Fibroblast of skin of right quadriceps (primary cell): ENCODE measurements at places on chromosomes 3 and 15.

- no peak for DNase-seq
Measured at GRCh38 chr3:97636465-97636864, 128.1 kb upstream of the ARL6 start.

DNA sequence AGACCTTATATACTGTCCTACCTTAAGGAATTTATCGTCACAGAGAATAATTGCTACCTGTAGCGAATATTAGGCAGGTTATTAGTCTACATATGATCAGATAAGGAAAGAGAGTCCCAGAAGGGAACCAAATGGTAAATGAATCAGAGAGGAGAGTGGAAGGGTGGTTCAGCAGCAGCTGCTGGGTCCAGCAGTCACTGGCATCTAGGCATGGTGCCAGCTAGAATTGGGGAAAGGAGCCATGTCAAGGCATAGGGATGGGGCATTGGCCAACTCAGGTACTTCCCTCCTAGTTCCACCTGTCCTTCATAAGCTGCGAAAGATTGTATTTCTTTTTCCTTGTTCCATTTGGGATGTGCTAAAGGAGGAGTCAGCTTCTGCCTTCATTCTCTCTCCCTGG, 23.4 kb downstream of the HACD3 start:
- DNase-seq = no peak

GRCh38 chr3:133479895-133480669, 80.2 kb downstream of the BFSP2 start:
- DNase-seq = no peak

- no peak for DNase-seq
Measured at GRCh38 chr3:99373846-99374210, 264.6 kb upstream of the COL8A1 start.

DNA sequence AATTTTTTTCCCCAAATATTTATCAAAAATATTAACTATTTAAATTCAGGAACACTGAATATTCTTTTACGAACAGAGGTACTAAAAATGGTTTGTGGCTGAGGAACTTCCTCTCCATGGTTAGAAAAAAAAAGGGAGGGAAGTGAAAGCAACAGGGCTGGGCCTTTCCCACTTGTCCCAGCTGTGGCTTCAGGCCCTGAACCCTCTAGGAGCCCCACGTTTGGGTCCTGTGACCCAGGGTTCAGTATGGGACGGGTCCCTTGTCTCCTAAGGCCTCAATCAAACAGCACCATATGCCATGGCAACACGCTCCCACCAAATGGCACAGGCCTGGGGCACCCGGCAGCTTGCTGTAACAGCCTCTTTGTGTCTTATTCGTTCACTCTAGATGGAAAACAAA, 32.4 kb downstream of the POC1A start:
- no peak for DNase-seq
